T follicular helper cell (primary cell): ENCODE measurements at places on chromosomes 5 and 9.

GRCh38 chr5:1323803-1324173, 21.1 kb downstream of the CLPTM1L start:
- DNase-seq, result no peak

GRCh38 chr5:116524051-116524904, 50.3 kb downstream of the SEMA6A start:
- DNase-seq, result no peak

DNA sequence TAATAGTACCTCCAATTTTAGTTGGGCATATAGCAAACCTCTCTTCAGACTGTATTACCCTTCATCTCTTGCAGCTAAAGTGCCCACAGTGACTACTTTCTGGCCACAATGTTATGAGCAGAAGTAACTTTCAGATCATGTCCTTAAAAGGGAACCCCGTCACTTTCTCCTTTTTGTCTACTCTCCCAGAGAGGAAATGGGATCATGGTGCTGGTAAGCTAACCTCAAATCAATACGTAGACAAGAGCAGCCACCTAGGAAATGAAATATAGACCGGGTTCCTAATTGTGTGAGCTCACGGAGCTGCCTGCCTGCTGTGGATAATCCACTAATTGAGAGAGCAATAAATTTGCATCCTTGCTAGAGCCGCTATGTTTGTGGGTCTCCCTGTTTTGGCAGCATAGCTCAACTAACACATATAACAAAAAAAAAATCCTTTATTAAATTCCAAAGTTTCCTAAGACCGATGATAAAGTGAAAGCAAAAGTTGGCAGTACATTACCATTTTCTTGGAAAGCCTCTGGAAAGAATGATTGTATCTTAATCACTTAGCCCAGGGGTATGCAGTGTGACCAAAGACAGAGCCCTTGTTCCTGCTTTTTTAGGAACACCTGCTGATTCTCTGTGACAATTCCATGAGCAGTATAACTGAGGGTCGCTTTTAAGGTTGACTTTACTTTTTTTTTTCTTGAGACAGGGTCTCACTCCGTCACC, 5.6 kb upstream of the IL7R start:
- DNase-seq, result no peak

DNA sequence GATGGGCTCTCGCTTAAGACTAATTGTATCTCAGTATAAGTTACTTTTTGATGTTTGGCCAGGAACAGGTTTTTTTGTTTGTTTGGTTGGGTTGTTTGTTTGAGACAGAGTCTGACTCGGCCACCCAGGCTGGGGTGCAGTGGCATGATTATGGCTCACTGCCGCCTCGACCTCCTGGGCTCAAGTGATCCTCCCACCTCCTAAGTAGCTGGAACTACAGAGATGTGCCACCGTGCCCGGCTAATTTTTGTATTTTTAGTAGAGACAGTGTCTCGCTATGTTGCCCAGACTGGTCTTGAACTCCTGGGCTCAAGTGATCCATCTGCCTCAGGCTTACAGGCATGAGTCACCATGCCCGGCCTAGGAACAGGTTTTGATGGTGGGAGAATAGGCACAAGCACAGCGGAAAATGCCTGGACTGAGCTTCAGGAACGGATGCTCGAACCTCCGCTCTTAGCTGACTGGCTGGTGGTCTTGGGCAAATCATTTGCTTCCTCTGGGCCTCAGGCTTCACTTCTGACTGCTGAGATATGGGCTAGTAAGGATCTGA, 11.4 kb upstream of the SYNPO start:
- DNase-seq, result no peak

- no peak for DNase-seq
These were observed 40.3 kb downstream of the HSDL2 start for GRCh38 chr9:112420208-112420607.

DNA sequence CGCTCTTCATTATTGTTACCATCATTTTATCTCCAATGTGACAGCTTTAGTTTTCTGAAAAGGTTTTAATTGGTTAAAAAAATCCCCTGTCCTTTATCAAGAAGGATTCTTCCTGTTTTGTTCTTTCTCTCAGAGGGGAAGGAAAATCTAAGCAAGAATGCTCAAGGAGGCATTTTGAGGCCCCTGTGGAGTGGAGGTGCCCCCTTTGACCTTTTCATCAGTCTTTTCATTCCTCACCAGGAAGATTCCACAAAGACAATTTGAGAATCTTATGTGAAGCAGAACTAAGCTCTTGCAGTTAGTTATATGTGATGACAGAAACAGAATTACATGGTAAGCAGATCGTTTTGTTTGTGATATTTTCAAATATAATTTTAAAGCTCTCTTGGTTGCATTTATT, 489.6 kb downstream of the MAN2A1 start:
- no peak for DNase-seq
